H9 (cell line): ENCODE measurements at places on chromosomes 1 and 21.

DNA sequence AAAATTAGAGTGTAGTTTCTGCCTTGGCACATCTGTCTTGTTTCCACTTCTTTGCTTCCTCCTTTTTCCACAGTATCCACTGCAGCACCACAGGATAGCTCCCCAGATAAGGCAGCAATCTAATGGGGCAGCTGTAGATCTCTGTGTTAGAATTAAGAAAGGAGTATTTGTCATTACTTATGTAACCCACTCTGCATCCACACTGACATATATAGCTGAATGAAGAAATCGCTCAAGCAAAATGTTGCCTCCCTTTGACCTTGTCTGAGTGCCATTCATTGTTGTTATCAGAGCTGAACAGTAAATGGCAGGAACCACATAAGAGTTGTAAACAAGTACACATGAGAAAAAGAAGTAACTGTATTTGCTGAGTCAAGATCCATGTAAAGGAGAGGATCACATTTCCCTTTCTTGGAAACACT lies 45.9 kb upstream of the DPH5 start:
- no peak for DNase-seq

DNA sequence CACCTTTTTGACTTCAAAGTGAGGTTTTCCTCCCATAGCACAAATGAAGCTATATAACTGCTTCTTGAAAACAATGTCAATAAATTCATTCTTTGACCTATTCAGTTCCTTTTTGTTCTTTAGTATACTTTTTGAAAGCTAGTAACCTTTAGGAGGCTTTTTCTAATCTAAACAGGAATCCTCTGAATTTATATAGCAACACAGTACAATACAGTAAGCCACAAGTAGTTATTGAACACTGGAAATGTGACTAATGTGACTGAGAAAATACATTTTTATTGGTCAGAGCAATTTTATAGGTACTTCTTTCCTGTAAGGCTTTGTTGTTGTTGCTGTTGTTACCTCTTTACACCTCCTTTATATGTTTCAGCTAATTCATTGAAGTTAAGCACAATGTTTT lies 49.8 kb downstream of the ADGRL2 start:
- DNase-seq: no peak

GRCh38 chr1:221911714-221912113 lies 169.8 kb upstream of the DUSP10 start:
- DNase-seq: no peak

DNA sequence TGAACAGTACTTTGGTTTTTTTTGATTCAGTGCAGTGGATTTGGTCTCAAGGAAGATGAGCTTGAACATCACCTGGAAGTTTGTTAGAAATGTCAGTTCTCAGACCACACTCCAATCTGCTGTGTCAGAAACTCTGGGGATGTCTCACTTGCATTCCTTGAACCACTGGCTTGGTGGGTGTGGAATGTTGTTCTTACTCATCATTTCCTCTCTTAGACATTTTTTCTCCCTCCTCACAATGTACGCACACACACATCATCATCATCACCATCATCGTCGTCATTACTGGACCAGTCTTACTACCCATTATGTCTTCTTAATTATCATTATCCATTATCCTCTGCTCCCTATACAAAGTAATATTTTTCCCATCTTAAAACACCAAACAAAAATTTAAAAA lies 91.9 kb upstream of the KCNK2 start:
- DNase-seq: no peak

DNA sequence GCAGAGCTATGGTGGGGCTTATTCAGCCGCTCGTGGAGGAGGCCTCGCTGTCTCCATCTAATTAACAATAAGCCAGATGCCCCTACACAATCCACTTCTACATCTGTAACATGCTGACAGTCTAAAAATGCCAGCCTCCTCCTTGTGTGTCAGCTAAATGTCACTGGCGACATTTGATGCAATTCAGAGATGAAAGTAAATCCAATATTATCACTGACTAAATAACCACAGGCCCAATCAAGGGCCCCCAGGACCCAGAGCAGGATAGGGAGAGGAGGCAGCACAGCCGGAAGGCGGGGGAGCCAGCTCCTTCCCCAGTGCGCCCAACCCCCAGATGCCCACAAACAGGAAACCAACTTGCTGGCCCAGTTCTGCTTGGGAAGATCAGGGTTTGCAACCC lies 76.6 kb downstream of the DMRTA2 start:
- no peak for DNase-seq

GRCh38 chr1:175708787-175709186 lies 34.6 kb downstream of the TNR start:
- no peak for DNase-seq

DNA sequence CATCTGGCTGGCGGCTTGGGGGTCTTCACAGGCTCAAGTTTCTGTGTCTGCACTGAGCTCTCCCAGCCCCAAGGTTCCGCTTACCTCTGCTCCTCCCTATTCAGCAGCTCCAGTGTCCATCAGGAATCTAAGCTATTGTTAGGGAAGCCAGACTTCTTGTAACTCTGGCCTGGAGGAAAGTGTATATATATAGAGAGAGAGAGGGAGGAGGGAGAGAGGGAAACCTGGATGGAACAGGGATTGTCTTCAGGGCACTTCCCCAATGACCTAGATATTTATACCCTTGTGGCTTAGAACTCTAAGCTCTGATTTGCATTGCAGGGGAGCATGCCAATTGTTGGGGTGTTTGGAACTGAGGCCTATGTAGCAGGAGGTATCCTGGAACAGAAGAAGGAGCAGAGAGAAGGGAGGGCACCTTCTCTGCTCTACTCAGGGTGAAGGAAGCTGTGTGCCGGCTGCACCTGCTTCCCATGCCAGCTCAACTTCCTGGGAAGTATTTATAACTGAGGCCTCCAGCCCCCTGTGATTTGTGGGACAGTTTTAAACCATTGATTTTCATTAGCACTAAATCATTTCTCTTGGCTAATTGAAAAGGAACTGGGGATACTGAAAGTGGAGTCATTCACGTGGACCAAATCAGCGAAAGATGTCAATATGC lies 70.9 kb downstream of the NAV1 start:
- DNase-seq: no peak

DNA sequence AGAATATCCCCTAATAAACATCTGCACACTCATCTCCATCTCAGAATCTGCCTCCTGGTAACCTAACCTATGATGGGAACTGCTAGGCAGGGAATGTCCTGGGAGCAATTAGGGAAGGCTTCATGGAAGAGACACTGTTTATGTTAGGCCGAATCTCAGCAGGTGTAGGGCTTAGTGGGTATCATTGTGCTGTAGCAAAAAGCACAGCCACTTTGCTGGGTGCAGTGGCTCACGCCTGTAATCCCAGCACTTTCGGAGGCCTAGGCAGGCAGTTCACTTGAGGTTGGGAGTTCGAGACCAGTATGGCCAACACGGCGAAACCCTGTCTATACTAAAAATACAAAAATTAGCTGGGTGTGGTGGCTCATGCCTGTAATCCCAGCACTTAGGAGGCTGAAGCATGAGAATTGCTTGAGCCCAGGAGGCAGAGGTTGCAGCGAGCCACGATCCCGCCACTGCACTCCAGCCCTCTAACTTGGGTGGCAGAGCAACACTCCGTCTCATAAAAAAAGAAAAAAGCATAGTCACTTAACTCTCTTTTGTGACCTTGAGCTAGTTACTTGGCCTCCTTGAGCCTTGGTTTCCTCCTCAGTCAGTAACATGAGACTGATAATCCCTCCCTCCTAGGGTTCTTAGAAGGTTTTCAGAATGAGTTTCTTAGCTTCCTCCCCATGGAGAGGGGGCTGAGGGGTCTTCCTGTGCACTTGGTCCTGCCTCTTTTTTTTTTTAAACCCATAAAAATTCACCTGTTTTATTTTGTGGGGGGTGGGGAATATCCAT lies 3.5 kb downstream of the RAB42 start:
- DNase-seq: no peak

DNA sequence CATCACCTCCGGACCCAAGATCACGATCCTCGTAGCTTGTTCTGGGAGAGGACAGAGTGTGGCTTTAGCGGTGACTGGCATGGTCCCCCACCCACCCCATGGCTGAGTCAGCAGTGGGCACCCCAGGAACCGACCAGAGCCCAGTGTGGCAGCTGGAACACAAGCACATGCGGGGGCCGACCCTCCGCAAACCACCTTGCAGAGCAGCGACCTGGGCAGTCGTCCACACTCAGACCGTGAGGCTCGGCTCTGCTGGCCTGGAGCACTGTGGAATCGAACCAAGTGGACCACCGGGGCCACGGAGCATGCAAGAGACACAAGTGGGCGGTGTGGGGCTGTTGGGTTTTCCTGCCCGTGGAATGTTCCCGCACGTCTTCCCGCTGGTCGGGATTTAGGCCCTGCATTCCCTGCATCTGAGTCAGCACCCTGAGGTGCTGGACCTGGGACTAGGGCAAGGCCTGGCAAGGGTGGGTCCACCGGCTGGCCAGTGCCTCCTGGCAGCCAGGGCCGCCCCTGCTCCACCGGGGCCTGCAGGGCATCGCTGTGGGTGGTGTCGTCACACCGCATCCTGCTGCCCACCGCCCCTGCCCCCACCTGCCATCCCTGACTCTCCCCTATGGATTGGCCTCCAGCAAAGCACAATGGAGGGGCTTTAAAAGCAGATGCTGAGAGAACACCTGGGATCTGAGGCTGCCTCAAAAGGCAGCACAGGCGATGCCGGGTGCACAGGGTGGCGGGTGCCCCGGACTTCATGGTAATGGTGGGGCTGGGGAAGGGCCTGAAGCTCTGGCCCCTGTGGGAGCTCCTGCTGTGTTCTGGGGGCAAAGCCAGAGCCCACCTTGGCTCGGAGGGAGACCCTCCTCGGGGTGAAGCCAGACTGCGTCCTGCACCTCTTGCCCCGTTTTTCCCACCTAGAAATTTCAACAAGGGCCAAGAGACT lies 18.5 kb downstream of the MORN1 start:
- no peak for DNase-seq

DNA sequence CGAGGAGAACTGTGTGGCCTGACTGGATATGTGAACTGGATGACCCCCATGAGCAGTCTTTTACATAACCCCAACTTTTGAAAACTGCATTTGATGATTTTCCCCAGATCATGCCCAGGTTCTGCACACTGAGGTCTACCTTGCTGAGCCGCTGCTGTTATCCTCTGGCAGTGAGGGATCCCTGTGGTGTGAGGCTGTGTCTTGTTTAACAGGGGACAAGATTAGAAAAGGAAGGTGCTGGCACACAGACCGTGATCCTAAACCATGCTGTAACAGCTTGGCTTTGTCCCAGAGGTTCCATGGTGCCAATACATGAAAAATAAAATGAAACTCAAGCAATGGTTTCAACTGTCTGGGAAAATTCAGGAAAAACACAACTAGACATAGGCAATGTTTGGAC lies 134.2 kb downstream of the ZZZ3 start:
- no peak for DNase-seq

DNA sequence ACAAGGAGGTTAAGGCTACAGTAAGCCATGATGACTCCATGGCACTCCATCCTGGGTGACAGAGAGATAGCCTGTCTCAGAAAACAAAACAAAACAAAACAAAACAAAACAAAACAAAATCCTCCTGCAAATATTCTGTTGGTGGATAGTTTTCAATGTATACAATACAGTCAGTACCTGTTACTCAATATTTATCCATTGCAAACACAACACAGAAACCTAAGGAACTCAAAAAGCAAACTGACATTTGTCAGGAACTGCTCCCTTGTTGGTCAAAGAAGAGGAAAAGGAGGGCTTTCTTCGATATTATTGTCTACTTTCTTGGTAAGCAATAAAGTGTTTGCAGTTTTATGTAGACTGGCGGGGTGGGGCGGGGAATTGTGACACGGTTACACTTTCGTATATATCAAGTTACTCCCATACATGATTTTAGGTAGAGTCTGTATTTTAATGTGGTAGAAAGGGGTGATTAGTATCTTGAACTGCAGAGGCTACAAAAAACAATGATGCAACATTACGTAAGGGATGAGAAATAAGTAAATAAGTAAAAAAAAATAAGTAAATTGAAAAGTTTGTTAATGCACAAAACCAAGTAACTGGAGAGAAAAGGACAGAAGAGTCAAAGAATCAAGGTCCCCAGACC lies 31.8 kb downstream of the APP start:
- DNase-seq: no peak

DNA sequence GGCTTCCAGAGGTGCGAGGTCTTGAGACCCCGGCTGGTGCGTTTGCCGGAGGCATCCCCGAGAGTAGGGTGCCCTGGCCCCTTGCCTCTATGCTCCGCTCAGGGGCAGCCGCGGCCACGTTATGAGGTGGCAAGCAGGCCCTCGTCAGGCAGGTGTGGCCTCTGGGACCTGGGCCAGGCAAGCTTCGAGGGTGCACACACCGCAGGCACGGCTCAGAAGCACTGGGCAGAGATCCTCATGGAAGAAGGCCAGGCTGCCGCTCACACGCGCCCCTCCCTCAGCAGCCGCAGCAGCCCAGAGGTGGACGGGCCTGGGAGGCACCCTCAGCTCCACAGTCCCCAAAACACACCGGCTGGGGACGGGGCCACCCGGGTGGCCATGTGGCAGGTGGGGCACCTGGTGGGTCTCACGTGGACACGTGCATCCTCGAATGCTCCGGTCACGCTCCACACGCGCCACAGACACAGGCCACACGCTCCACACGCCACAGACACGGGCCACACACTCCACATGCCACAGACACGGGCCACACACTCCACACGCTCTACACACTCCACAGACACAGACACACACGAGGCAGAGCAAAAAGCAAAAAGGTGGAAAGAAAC lies 6.5 kb downstream of the SDF4 start:
- DNase-seq: no peak

DNA sequence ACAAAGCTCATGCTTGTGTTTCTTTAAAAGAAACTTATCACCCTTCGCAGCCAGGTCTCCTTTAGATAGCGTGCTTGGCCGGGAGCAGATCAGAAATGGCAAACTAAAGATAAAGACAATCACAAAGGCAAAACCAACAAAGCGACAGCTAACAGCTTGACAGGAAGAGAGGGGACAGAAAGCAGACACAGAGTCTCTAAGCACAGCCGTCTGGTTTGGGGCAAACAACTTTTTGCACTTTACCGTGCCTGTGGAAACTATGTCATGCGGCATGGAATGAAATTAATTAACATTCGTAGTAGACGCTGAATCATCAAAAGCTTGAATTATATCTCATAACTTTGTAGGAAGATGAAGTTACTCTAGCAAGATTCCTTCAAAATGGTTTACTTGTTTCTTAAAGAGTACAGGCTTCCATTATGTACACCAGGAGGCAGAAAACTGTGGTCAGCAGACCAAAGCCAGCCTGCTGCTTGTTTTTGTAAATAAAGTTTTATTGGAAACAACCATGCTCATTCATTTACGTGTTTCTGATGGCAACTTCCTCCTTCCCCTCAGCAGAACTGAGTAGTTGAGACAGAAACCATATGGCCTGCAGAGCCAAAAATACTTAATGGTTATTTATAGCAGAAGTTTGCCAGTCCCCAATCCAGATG lies 183.2 kb downstream of the KIF26B start:
- no peak for DNase-seq
